Activated naive CD8-positive, alpha-beta T cell treated with anti-CD3 and anti-CD28 coated beads for 36 hours (primary cell): ENCODE measurements at places on chromosomes 6 and 20. TPM values are rescaled to one million over a fixed set of nuclear protein-coding genes. Genes with fewer than 3 reads are reported as not detected.

TASP1 gene
- 11.0 TPM for total RNA-seq

HDGFL1 gene
- total RNA-seq = not detected

NNAT gene
- total RNA-seq = 0.23 TPM

BHLHE23 gene
- not detected for total RNA-seq

GTPBP2 gene
- 49.2 TPM for total RNA-seq

DBNDD2 gene
- 18.1 TPM for total RNA-seq

GRCh38 chr6:28947831-28948270, 24.1 kb upstream of the TRIM27 start:
- peaks cover 15% of the 10 kb centered on the region for H3K27me3 ChIP-seq
- no peak overlapping the region for H3K27ac ChIP-seq
- H3K4me3 ChIP-seq = no peak overlapping the region

DNA sequence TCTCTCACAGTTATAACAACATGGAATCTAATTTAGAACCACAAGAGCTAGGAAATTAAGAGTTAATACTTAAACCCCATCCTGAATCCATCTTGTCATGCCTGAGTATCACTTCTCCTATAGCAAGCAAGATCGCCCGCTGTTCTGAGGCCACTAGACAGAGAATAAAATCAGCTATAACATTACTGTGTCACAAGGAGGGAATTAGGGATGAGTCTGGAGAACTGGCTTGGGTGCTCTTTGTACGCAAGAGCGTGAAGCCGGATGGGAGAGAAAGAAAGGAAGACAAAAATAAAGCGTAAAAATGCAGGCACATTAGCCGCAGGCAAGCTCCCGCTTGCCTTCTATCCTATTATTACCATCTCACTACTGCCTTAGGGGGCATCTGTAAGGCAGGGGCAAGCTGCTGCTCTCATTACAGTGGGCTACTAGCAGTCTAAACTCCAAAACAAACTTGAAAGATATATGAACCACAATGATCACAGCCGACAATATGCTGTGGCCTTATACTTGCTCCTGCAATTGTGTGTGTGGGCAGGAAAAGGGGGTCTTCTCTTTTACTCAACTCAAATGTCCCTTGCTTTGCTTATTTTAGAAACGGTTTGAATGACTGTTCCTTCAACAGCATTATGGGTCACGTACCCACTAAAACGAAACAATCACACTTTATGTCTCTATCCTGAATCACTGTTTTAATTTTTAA, 81.9 kb downstream of the GJA10 start:
- H3K27ac ChIP-seq = peak overlapping the region; percentile 76
- peaks cover 35% of the 10 kb centered on the region for H3K36me3 ChIP-seq
- H3K4me1 ChIP-seq = peaks cover 35% of the 10 kb centered on the region

GRCh38 chr6:157376706-157377230, 4.2 kb upstream of the ZDHHC14 start:
- H3K27me3 ChIP-seq = peaks cover 9% of the 10 kb centered on the region
- H3K36me3 ChIP-seq = no peaks in the 10 kb centered on the region
- peaks cover 18% of the 10 kb centered on the region for H3K4me1 ChIP-seq
- no peak for DNase-seq
- no peak overlapping the region for H3K27ac ChIP-seq

- no peaks in the 10 kb centered on the region for H3K27me3 ChIP-seq
- DNase-seq = no peak
- no peak overlapping the region for H3K4me3 ChIP-seq
Measured at GRCh38 chr6:118326712-118327111, 221.4 kb upstream of the PLN start.

DNA sequence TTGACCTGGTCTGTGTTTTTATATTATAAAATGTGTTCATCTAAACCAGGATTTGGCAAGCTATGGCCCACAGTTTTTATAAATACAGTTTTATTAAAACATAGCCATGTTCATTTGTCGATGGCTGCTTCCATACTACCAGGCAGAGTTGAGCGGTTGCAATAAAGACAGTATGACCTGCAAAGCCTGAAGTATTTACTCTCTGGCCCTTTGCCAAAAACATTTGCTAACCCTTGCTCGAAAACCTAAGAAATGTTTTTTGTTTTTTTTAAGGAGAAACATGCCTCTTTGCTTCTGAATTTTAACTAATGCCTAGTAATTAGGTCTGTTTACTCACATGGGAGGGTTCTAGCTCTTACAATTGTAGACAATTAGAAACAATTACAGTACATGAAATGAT, 67.4 kb upstream of the SMIM28 start:
- H3K27me3 ChIP-seq = no peaks in the 10 kb centered on the region
- no peaks in the 10 kb centered on the region for H3K36me3 ChIP-seq
- H3K4me3 ChIP-seq = no peak overlapping the region
- H3K4me1 ChIP-seq = no peaks in the 10 kb centered on the region
- no peak for DNase-seq
- H3K27ac ChIP-seq = no peak overlapping the region

DNA sequence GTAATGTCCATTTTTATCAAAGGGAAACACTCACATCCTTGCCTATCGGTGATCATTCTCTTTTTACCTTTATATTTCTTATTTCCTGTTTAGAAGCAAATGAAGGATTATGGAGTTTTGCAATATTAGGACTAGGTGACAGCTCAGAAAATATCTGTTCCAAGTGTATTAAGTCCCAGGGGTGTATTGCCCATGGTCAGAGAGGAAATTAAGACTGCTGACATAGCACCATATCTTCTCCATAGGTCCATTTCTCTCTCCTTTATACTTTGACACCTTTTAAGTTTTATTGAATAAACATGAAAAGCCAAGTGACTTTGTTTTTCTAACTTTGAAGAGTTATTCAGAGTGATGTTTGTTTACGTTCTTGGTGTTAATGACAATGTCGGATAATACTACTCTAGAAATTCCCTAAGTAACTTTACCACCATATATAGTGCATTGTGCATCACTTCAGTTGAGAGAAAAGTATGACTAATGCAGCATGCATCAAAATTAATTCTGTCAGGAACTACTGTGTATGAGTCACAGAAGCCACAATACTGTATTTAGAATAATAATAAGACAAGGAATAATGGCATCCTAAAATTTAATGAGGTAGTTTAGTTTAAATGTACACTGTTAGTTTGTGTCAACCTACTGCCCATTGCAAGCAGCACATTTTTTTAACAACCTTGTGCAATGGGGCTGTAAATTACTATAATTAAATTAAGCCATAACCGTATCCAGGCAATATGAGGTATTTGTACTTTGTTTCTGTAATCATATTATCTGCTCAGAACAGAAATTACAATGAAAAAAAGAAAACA, 474.4 kb upstream of the RNF217 start:
- no peak overlapping the region for H3K27ac ChIP-seq
- no peak for DNase-seq
- no peak overlapping the region for H3K4me3 ChIP-seq
- H3K27me3 ChIP-seq = no peaks in the 10 kb centered on the region

GRCh38 chr6:136226674-136227377, 23.3 kb downstream of the MTFR2 start:
- no peak overlapping the region for H3K4me3 ChIP-seq
- H3K27me3 ChIP-seq = no peaks in the 10 kb centered on the region
- H3K27ac ChIP-seq = no peak overlapping the region
- no peak for DNase-seq
- peaks cover 9% of the 10 kb centered on the region for H3K4me1 ChIP-seq

GRCh38 chr20:63520504-63520933, at the start of gene PPDPF:
TSS of gene PPDPF (plus strand) at chr20:63520765. CDS start at chr20:63521309, 544 bp downstream.
- no peaks in the 10 kb centered on the region for H3K27me3 ChIP-seq
- H3K36me3 ChIP-seq = peaks cover 26% of the 10 kb centered on the region
- peak within 1 kb of the TSS; percentile 56 for H3K27ac ChIP-seq

DNA sequence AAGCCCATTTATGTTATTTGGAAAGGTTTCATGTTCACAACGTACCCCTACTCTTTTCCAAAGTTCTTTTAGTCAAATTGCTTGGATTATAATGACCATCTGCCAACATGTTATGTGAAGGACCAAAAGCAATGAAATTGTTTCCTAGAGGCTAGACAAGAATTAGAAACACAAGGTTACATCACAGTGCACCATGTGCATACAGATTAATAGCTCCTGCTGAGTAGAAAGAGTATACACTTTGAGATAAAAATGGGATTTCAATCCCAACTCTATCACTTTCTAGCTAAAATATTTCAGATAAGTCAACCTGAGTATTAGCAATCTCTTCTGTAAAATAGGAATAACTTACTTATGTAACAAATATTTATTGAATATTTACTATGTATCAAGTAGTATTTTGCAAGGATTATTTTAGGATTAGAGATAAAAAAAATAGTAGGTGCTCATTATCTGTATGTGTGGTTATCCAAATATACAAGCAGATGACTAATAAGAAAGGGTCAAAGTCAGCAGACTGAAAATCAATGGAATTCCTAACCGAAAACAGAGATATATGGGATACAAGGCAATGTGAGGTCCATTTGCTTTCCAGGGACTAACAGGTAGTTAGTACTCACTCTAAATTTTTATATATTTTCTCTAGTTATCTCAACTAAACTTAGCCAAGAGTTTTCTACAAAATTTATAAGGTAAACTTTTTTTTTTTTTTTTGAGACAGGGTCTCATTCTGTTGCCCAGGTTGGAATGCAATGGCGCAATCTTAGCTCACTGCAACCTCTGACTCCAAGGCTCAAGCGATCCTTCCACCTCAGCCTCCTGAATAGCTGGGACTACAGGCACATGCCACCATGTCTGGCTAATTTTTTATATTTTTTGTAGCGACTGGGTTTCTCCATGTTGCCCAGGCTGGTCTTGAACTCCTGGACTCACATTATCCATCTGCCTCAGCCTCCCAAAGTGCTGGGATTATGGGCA, 127.7 kb downstream of the PDSS2 start:
- no peak overlapping the region for H3K4me3 ChIP-seq
- DNase-seq = no peak
- no peaks in the 10 kb centered on the region for H3K27me3 ChIP-seq
- no peak overlapping the region for H3K27ac ChIP-seq

DNA sequence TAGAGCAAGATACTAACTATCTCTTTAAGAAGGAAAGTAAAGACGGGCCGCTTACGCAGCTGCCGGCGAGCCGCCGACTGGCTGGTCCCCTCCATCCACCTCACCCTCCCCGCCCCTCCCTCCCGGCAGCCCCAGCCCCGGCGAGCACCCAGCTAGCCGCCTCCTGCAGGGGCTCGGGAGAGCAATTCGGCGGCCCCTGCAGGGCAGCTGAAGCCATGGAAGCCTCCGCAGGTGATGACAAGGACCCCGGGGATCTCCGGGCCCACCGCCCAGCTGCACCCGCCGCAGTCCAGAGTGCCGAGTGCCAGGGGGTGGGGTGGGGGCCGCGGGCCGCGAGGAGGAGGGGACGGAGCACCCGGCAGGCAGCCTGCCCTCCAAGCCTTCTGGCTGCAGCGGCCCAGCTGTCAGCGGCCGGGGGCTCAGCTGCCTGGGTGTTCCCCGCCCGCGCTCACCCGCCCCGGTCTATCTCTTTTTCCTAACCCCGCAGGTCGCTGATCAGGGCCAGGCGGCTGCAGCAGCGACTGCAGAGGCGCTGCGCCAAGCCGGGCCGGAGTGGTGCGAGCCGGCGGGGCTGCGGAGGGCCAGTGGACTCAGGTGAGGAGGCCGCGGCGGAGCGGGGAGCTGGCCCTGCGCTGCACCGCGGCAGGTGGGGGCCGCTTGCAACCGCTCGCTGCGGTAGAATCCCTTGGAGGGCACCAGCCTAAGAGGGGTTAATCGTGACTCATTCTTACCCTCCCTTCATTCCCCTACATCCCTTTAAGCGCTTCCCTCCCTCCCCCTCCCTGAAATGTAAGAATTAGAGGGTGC, at the start of gene SNPH:
TSS of gene SNPH (plus strand) at position 128 of the 807 bp plus-strand sequence. CDS start 29,946 bp downstream, outside the sequence.
- DNase-seq = peak; percentile 69
- peak within 1 kb of the TSS; percentile 89 for H3K4me3 ChIP-seq
- peaks cover 36% of the 10 kb centered on the region for H3K4me1 ChIP-seq
- peaks cover 12% of the 10 kb centered on the region for H3K36me3 ChIP-seq
- peaks cover 4% of the 10 kb centered on the region for H3K27me3 ChIP-seq
- peak within 1 kb of the TSS; percentile 88 for H3K27ac ChIP-seq

DNA sequence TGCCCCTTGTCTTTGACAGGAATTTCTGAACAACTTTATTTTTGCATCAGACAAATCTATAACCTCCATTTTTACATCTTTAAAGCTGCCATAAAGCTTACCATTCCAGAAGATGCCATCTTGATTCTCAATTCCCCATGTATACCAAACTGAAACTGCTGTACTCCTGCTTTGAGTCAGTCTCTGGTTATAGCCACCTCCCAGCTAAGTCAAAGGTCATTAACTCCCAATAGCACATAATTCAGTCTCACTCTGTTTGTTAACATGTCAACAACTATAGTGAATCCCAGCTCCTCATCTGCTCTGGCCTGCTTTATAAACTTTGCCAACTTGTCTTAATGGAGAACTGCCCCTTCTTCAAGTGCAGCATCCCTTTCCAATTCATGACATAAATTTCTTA, 343.6 kb downstream of the FRK start:
- no peak for DNase-seq
- H3K4me3 ChIP-seq = no peak overlapping the region
- H3K27me3 ChIP-seq = no peaks in the 10 kb centered on the region
- no peaks in the 10 kb centered on the region for H3K36me3 ChIP-seq
- H3K27ac ChIP-seq = no peak overlapping the region

GRCh38 chr20:62696434-62696957, 12.1 kb upstream of the NTSR1 start:
- H3K36me3 ChIP-seq = no peaks in the 10 kb centered on the region
- no peak overlapping the region for H3K27ac ChIP-seq
- H3K4me3 ChIP-seq = no peak overlapping the region
- H3K27me3 ChIP-seq = no peaks in the 10 kb centered on the region
- H3K4me1 ChIP-seq = peaks cover under 1% of the 10 kb centered on the region

DNA sequence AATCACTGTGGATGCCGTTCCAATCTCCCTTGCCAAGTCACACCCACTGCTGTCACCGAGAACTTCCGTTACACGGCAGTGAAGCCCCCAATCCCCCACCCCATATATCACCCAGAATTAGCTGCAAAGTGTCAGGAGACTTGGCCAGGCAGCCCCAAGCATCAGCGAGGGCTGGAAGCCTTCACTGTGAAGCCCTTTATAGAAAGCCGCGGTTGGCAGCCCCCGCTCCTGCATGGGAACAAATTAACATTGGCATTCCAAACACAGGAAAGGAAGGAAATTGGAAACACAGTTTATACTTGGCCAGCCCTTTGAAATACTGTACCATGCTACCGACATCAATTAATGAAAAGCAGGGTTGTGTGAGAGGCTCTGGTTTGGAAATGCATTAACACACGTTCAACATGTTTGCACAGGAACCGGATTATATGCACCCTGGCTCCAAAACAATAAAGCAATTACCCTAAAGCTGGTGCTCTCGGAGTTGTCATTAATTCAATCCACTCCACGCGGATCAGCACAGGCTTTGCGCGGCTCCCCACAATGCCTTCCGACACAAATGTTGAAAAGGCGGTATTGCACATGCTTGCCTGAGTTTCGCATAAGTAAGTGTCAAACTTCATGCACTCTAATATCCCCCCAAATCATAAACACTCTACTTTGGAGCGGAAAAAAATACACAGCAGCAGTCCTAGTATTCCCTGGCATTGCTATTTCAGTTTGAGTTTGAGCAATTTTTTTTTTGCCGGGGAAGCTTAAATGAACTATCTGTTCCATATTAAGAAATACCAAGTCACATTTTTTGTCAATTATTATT, 7.1 kb downstream of the BMP7 start:
- no peak overlapping the region for H3K27ac ChIP-seq
- DNase-seq = no peak
- H3K27me3 ChIP-seq = peaks cover 70% of the 10 kb centered on the region
- H3K4me3 ChIP-seq = no peak overlapping the region

- DNase-seq = no peak
- no peaks in the 10 kb centered on the region for H3K36me3 ChIP-seq
- peaks cover 5% of the 10 kb centered on the region for H3K4me1 ChIP-seq
Measured at GRCh38 chr20:36336954-36337704, 31.0 kb downstream of the DLGAP4 start.

GRCh38 chr6:108665495-108666196, 104.9 kb downstream of the FOXO3 start:
- H3K4me1 ChIP-seq = peaks cover 50% of the 10 kb centered on the region
- DNase-seq = peak; percentile 6
- peaks cover 22% of the 10 kb centered on the region for H3K36me3 ChIP-seq
- H3K27ac ChIP-seq = peak overlapping the region; percentile 25
- H3K27me3 ChIP-seq = no peaks in the 10 kb centered on the region
